Gastrocnemius medialis (tissue), 4 donors: ENCODE measurements at places on chromosomes 7 and 10. TPM values are rescaled to one million over a fixed set of nuclear protein-coding genes. Genes with fewer than 3 reads are reported as not detected.

RPEL1 gene
- not detected for total RNA-seq

TRIM74 gene
- not detected for total RNA-seq

SH2D4B gene
- not detected for total RNA-seq

FGL2 gene
- total RNA-seq, result 1.7 TPM

GRCh38 chr10:131889755-131890154 lies 11.1 kb upstream of the PPP2R2D start:
- no peak overlapping the region for H3K4me3 ChIP-seq
- H3K4me1 ChIP-seq, result no peaks in the 10 kb centered on the region
- H3K27ac ChIP-seq, result no peak overlapping the region
- H3K27me3 ChIP-seq, result peaks cover 3% of the 10 kb centered on the region

DNA sequence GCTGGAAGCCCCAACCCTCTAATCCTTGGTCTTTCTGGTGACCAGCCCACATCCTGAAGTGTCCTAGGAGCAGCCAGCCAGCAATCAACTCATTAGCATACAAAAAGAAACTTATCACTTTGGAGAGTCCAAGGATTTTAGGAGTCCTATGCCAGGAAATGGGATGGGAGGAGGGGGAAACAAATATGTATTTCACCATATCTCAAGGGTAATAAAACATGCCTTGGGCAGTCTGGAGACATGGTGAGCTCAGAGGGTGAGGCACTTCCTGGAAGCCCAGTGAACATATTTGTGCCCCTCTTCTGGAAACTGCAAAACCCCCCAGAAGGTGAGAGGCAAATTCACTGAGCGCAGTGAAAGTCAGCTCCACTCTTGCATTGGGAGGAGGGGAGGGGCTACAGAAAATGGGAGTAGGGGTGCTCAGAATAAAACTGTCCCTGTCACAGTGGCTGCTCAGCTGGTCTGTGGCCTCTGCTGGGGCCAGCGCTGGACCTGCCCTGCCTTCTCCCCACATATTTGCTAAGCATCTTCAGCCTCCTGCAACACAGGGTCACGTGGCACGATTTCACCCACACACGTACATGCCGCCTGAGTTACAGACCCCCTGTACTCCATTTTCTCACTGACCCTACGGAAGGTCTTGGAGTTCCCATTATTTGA lies 17.7 kb upstream of the ZMIZ1 start:
- no peaks in the 10 kb centered on the region for H3K27me3 ChIP-seq
- H3K27ac ChIP-seq, result no peak overlapping the region
- peaks cover 10% of the 10 kb centered on the region for H3K4me1 ChIP-seq
- DNase-seq, result no peak
- H3K4me3 ChIP-seq, result no peak overlapping the region

DNA sequence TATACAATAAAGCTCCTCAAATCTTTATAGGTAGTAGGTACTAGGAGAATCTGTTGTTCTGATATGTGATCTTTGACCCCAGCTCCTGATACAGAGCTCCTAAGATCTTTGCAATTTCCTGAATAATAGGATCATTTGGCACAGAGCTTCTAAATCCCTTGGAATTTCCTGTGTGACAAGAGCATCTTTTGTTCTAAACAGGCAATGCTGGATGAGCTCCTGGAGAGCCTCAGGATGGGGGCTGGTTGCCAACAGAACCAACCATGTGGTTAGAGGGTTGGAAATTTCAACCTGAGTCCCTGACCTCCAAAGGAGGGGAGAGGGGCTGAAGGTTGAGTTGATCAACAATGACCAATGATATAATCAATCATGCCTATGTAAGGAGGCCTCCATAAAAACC lies 629.0 kb downstream of the CCSER2 start:
- DNase-seq, result no peak
- no peak overlapping the region for H3K4me3 ChIP-seq
- no peak overlapping the region for H3K27ac ChIP-seq
- no peaks in the 10 kb centered on the region for H3K27me3 ChIP-seq

GRCh38 chr7:111855161-111855841 lies 293.0 kb upstream of the IMMP2L start:
- H3K4me1 ChIP-seq, result no peaks in the 10 kb centered on the region
- DNase-seq, result no peak
- no peak overlapping the region for H3K4me3 ChIP-seq

DNA sequence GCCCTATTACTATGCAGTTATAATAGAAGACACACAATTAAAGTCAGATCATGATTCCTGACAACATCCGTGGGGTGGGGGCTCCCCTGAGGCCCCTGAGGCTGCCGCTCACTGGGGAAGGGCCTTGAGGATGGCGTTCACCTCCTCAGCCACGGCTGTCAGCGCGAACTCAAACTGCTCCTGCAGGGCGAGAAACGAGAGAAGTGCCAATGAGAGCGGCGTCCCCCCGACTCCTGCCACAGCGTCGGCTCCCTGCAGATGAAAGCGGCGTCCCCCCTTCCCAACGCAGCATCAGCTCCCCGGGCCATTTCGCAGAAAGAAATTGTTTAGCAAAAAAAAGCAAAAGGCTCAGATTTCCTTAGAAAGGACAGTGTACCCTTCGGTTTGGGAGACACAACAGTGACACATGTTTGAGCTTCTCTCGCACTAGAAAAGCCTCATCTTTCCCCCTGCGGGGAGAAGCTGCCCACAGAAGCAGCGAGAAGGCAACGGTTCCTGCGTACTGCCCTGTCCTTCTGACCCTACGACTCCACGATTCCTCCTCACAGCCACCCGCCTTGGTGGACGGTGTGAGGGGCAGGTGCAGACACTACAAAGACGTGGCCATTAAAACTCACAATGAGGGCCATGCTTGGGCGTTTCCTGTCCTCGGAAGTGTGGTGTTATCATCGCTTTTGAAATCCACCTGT lies 203.9 kb downstream of the DNAJB6 start:
- H3K27ac ChIP-seq, result no peak overlapping the region
- no peaks in the 10 kb centered on the region for H3K27me3 ChIP-seq
- H3K4me3 ChIP-seq, result no peak overlapping the region
- H3K4me1 ChIP-seq, result no peaks in the 10 kb centered on the region
- DNase-seq, result no peak
- H3K36me3 ChIP-seq, result no peaks in the 10 kb centered on the region

DNA sequence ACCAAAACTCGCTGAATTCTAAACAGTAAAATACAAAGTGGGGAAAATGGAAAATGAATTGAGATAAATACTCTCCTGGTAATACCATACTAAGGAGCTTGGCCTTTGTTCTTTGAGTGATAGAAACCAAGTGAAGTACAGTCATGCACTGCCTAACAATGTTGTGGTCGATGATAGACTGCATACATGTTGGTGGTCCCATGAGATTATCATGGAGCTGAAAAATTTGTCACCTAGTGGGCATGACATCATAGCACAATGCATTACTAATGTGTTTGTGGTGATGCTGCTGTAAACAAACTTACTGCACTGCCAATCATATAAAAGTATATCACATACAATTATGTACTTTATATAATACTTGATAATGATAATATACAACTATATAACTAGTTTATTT lies 419.1 kb downstream of the ARL4A start:
- H3K36me3 ChIP-seq, result no peaks in the 10 kb centered on the region
- H3K27ac ChIP-seq, result no peak overlapping the region
- DNase-seq, result no peak

GRCh38 chr10:100781145-100781665 lies 35.8 kb downstream of the PAX2 start:
- no peaks in the 10 kb centered on the region for H3K4me1 ChIP-seq
- H3K36me3 ChIP-seq, result no peaks in the 10 kb centered on the region
- no peak overlapping the region for H3K4me3 ChIP-seq

- peaks cover 12% of the 10 kb centered on the region for H3K4me1 ChIP-seq
- H3K36me3 ChIP-seq, result no peaks in the 10 kb centered on the region
- no peak for DNase-seq
- H3K27me3 ChIP-seq, result no peaks in the 10 kb centered on the region
Measured at GRCh38 chr7:154427533-154427932, 375.3 kb downstream of the DPP6 start.

GRCh38 chr10:27620430-27621397 lies 116.6 kb downstream of the RAB18 start:
- no peak overlapping the region for H3K4me3 ChIP-seq
- no peak overlapping the region for H3K27ac ChIP-seq
- no peaks in the 10 kb centered on the region for H3K36me3 ChIP-seq

- no peak overlapping the region for H3K27ac ChIP-seq
- H3K4me1 ChIP-seq, result no peaks in the 10 kb centered on the region
- H3K4me3 ChIP-seq, result no peak overlapping the region
Measured at GRCh38 chr10:66151346-66151745, 774.5 kb upstream of the LRRTM3 start.

DNA sequence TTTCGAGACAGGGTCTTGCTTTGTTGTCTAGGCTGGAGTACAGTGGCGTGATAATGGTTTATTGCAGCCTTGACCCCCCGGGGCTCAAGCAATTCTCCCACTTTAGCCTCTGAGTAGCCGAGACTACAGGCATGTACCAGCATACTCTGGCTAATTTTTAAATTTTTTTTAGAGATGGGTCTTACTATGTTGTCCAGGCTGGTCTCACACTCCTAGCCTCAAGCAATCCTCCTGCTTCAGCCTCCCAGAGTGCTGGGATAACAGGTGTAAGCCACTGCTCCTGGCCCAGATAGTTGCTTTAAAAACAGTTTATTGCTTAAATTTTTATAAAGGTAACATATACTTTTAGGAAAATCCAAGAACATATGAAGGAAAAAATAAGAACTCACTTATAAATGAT lies 26.3 kb downstream of the NEURL1 start:
- H3K4me1 ChIP-seq, result no peaks in the 10 kb centered on the region
- H3K36me3 ChIP-seq, result no peaks in the 10 kb centered on the region
- H3K4me3 ChIP-seq, result no peak overlapping the region
